ENCODE measurements at places on chromosomes 2 and 18. TPM values are rescaled to one million over a fixed set of nuclear protein-coding genes. Genes with fewer than 3 reads are reported as not detected.

Gene LIPG
- 0.36 TPM for total RNA-seq

Gene DYSF
- total RNA-seq = 9.4 TPM

Gene MGAT4A
- 20.4 TPM for total RNA-seq

Gene CFAP221
- 18.3 TPM for total RNA-seq
